ENCODE measurements at places on chromosomes 13 and 19.

DNA sequence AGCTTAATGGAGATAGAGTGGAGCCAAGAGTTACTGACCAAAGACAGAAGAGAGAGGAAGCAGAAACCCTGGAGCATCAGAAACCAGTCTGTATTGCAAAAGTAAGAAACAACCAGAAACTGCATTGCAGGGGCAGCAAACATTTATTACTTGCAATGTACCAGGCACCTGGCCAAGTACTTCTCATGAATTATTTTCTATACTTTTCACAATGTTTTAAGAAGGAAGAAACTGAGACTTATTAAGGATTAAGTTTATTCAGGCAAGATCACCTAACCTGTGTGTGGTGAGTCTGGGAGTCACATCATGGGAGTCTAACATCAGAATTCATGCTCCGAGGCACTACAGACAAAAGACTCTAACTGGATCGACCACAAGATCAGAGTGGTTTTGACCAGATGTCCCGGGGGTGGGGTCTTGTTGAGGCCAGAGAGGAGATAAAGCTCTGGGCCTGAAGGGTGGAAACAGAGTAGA lies 47.4 kb downstream of the TNFRSF19 start:
- no peak for ATAC-seq

DNA sequence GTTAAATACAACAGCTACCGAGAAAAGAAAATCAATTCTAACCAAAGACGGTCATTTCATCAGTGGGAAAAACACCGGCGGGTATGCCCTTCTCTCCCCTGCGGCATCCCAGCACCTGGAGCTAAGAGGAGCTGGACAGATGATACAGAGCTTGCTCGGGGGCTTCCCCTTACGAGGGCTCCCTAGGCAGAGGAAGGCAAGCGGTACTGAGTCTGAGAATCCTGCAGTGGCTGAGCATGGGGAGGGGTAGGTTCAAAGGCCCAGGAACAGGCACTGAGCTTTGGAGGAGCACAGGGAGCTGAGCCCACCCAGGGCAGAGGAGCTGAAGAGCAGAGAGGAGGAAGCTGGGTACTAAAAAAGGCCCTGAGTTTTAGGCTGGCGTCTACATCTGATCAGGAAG lies 12.7 kb downstream of the STK24 start:
- ATAC-seq: peak; percentile 48

GRCh38 chr13:97124915-97125809 lies 97.0 kb upstream of the MBNL2 start:
- ATAC-seq: peak; percentile 22

DNA sequence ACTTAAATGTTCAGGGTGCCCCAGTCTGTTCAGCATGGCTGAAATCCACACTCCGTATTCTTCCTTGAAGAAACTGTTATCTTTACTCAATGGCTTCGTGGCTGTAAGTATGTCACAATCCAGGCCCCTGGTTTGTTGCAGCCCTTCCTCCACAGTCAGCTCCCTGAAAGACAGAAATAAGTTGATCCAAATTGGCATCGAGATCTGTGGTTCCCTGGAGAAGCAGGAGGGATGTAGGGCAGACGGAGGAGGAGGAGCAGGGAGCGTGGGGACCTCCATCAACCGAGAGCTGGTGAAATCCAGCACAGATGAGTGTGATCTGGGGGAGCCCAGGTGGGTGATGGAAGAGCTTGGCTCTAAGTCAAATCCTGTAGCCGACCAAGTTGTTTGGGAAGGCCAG lies 304 bp downstream of the TSPAN16 start:
- ATAC-seq: no peak

DNA sequence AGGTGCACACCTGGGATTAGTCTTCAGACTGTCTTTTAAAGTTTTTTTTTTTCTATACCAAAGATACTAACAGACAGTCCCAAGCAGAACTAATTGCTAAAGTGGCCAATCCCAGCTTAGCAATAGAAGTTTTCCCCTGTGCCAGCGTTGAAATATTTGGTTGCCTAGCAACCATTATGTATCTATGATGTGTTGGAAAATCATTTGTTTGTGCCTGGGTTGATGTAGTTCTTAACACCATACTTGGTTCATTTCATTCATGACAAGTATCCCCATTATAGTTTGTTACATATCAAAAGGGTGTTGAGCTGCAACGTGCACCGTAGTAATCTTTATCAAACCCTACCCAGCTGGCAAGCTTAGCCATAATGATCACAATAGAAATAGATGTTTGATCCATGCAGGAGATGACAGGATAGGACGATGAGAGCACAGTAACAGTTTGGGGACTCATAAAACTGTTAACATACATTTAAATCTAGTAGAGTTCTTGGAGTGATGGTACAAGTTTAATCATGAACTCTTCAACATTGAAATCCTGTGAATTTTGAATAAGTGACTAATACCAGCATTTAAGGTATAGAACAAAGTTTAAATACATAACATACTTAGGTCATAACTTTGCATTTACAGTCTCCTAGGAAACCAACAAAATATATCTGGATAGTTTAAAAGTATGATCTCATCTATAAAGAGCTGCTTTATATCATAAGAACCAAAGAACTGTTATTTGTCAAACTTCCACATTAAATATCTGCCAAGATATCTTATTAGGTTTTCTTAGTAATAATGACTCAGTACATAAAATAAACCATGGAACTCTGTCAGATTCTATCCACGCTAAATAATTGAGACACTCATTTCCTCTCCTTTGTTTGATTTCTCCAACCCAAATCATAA lies 73.4 kb downstream of the MBNL2 start:
- ATAC-seq: no peak

DNA sequence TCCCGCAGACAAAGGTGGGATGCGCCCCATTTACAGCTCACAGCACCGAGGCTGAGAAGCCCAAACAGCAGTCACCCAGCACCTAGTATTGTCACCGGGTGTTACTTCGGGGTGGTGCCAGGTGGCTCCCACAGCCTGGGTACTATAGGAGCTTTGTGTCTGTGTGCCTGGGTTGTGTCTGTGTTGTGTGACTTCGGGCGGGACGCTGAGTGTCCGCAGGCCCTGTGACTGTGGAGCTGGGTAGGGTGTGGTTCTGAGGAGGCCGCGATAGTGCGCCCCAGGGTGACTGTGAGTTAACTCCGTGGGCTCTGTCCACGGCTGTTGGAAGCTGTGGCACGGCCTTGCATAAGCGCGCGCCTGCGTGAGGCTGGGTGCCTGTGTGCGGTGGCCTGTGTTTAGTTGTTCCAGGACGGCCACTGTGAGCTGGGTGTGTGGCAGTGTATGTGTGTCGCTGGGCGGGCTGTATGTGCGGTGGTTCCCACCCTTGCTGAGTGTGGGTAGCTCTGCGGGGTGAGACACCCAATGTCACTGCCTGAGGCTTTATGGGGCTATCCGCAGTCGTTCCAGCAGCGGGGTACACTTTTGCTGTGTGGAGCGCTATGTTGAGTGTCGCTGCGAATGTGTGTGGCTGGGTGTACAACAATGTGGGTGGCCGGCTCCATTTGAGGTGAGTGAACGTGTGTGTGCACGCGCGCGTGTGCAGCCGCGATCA lies 559 bp upstream of the SSBP4 start:
- ATAC-seq: peak; percentile 16

GRCh38 chr13:80740071-80740470 lies 399.1 kb upstream of the SPRY2 start:
- no peak for ATAC-seq

GRCh38 chr13:25699056-25699455 lies 327.3 kb downstream of the ATP8A2 start:
- no peak for ATAC-seq

GRCh38 chr13:94331281-94331680 lies 148.2 kb downstream of the DCT start:
- no peak for ATAC-seq

GRCh38 chr19:42497492-42498168 lies 30.7 kb downstream of the CEACAM1 start:
- no peak for ATAC-seq

- no peak for ATAC-seq
These were observed 26.2 kb downstream of the CCNE1 start for GRCh38 chr19:29837996-29838395.

- ATAC-seq: no peak
These were observed 243.3 kb upstream of the STARD13 start for GRCh38 chr13:33528896-33529295.

GRCh38 chr19:2240881-2241760 lies 4.5 kb downstream of the SF3A2 start:
- ATAC-seq: no peak

- ATAC-seq: no peak
These were observed at the start of gene SPIB for GRCh38 chr19:50418176-50419021. Gene SPIB, plus strand, starts transcription at chr19:50418938. Its CDS starts 25 bp downstream, at chr19:50418963.

- ATAC-seq: no peak
These were observed 1092.3 kb downstream of the EFNB2 start for GRCh38 chr13:105442949-105443699.

DNA sequence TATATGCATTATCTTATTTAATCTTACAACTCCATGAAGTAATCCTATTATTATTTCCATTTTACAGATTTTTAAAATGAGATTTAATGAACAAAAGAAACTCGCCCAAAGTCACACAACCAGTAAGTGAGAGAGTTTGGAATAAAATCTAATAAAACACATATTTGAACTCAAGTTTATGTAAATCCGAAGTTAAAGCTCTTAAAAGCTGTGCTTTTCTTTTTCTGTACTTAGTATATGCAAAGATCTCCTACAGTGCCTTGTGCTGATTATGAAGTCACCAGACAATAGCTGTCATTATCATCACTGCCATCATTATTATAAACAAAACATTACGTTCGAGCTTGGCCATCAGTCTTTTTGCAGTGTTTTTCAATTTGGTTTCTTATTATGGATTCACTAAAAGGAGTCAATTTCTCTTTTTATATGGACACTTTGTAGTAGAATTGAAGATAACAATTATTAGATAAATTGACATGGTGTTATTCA lies 29.7 kb upstream of the ENOX1 start:
- no peak for ATAC-seq

DNA sequence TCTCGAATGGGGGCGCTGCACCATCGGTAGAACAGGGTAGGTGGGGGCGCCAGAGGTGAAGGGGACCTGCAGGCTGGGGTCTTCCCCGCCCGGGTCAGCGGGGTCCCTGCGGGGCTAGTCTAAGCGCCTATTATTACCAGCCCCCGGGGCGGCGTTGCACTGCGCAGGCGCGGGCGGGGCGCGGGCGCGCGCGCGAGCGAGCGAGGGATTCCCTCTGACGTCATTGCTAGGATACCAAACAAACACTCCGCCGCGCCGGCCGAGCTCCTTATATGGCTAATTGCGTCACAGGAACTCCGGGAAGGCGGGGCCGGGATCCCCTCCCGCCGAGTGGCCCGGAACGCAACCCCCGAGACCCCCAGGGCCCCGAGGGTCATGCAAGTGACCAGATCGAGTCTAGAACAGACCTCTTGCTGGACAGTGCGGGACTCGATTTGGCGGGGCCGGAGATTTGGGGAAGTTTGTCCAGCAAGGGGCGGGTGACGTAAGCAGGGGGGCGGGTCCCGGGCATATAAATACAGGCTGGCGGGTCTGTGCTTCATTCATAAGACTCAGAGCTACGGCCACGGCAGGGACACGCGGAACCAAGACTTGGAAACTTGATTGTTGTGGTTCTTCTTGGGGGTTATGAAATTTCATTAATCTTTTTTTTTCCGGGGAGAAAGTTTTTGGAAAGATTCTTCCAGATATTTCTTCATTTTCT lies at the start of gene FOSB:
Gene FOSB (plus strand): TSS at position 541 of the 703 bp plus-strand sequence. CDS start 591 bp downstream, outside the sequence.
- peak; percentile 27 for ATAC-seq

DNA sequence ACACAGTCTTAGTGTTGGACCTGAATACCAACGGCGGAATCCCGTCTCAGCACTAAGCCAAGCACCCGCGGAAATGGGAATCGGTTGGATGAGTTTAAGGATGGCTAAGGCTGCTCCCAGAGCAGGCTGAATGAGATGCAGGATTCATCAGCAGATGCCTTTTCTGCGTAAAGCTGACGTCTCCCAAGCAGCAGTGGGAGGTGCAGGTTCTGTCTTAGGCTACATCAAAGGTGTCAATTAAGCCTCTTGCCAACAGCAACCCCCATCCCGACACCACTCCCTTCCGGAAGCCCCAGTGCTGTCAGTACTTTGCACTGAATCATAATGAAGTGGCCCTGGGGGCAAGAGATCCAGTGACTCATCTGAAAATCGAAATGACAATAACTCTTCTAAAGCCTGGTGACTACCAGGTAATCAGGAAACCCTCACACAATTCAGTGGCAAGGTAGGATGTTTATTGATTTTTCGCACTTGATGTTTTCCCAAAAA lies 275.6 kb downstream of the DCLK1 start:
- ATAC-seq: no peak

GRCh38 chr13:29143847-29144246 lies 323.7 kb downstream of the MTUS2 start:
- ATAC-seq: no peak

GRCh38 chr13:41700790-41701310 lies 243.5 kb downstream of the RGCC start:
- no peak for ATAC-seq

DNA sequence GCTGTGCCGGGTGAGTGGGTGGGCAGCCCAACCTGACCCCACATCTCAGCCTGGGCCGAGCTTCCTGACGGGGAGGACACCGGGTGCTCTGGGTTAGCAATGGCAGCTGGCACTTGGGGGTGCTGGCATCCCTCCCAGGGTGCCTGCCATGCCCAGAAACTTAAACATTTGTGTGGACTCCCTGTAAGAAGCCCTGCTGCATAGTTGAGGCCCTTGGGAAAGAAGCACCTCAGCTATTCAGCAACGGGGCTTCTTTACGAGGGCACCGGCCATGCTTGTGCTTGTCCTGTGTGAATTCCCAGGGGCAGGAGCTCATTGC lies 33.8 kb upstream of the MEDAG start:
- no peak for ATAC-seq
